ENCODE measurements at places on chromosomes 16 and 17.

DNA sequence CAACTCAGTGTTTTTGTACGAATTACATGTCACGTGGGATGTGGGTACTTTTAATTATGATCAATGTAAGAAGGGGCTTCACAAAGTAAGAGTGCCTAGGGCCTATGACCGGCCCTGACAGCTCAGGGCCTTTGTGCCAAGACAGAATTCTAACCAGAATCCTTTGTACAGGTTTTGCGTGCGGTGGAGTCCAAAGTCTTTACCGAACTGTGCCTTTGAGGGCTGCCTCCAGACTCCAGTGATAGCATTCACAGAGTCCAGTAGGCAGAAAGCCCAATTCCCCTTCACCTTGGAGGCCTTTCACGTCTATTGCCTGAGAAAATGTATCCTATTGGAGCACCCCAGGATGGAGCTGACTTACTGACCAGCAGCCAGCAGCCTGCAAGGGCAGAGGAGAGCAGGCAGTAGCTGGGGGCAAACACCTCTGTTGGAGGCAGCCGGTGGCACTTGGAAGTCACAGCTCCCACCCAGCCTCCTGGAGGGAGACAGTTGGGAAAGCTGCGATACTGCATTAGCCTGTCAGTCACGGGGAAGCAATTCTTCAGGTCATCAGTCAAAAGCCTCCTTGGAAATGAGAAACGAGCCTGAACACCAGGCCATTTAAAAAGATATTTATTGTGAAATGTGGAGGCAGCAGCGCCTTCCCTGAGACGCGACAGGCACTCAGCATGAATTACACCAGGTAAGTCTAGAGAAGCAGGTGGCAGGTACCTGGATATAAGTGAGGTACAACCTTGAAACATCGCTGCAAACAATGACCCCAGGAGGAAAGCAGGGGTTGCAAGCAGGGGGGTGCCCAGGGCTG is 98.1 kb upstream of the CDYL2 start:
- H3K36me3 ChIP-seq, result no peaks in the 10 kb centered on the region
- H3K27ac ChIP-seq, result no peak overlapping the region
- H3K27me3 ChIP-seq, result peaks cover 12% of the 10 kb centered on the region
- H3K4me3 ChIP-seq, result no peak overlapping the region
- no peaks in the 10 kb centered on the region for H3K4me1 ChIP-seq

DNA sequence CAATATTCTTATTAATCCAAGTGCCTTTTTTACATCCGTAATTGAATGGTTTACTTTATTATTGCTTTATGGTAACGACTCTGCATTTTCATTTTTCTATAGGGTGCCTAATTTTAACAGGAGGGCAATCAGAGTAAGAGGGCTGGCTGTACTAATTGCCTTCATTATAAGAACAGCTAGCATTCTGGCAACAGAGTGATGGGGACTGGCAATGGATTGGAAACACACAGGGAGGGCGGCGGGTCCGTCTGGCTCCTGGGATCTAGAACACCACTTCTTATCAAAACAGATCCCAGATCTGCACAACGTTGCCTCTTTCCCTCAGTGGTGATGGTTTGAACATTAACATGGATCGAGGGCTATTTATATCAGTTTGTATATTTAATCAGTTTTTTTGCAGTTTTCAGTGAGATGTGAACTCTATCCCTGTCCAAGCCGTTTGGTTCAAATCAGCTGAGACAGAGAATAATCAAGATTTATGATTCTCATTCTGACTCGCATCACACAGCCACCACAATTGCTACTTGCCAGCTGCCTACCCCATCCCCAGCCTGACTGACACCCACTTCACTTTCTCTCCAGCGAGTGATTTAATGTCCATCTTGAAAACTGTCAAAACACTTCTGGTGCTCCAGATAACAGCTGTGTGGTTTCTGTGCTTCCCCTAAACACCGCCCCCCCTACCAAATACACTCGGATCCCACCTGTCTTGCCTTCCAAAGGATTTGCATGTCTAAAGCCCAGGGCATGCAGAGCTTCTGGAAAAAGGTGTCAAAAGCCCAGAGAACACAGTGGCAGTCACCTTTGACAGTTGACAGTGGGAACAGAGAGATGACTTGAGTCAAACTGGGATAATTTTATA is 327.9 kb downstream of the HS3ST4 start:
- no peak overlapping the region for H3K4me3 ChIP-seq
- DNase-seq, result no peak
- H3K36me3 ChIP-seq, result peaks cover 4% of the 10 kb centered on the region
- peaks cover 15% of the 10 kb centered on the region for H3K4me1 ChIP-seq
- H3K27me3 ChIP-seq, result peaks cover 2% of the 10 kb centered on the region

DNA sequence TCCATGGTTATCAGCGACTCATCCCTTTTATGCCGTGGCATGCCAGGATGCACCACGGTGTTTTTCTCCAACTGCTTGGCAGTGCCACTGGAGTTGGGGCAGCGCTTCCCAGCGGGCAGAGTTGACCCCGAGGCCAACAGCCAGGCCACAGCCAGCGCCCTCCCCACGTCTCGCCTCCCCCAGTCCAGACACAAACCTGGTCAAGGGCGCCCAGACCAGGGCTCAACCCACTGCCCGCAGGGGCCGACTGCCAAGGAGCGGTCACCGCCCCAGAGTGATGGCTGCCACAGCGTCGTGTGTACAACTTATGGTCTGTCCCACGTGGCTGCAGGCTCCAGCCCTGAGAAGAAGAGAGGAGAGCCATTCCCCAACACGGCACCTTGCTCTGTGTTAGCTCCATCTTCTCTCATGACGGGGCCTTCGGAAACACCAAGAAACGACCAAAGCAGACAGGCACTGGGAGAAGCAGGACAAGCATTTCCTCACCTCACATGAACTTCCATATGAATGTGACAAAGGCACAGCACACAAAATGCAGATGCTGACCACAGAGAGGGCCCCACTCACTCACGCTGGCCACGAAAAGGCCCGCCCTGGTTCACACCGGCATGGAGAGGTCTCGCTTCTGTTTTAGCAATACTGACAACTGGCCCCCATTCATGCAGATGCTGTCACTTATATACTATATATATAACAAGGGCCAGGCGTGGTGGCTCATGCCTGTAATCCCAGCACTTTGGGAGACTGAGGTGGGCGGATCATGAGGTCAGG is 27.0 kb downstream of the AXIN1 start:
- no peak overlapping the region for H3K27ac ChIP-seq
- H3K4me1 ChIP-seq, result peaks cover 21% of the 10 kb centered on the region
- H3K36me3 ChIP-seq, result peaks cover 5% of the 10 kb centered on the region
- H3K4me3 ChIP-seq, result no peak overlapping the region
- peaks cover 4% of the 10 kb centered on the region for H3K27me3 ChIP-seq

DNA sequence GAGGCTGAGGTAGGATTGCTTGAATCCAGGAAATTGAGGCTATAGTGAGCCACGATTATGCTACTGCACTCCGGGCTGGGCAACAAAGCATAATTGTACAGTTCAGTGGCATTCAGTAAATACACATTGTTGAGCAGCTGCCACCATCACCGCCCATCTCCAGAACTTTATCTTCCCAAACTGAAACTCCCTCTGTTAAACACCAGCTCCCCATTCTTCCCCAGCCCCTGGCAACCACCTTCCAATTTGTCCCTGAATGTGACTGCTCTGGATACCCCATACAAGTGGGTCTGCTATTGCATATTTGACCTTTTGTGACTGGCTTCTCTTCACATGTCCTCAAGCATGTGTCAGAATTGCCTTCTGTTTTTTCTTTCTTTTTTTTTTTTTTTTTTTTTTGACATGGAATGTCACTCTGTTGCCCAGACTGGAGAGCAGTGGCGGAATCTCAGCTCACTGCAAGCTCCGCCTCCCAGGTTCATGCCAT is 2.9 kb downstream of the RPL38 start:
- peaks cover 45% of the 10 kb centered on the region for H3K36me3 ChIP-seq
- H3K4me1 ChIP-seq, result peaks cover 70% of the 10 kb centered on the region
- DNase-seq, result no peak
- no peak overlapping the region for H3K27ac ChIP-seq
- peak overlapping the region; percentile 61 for H3K4me3 ChIP-seq

GRCh38 chr17:33498069-33498468 is 205.0 kb upstream of the ASIC2 start:
- H3K4me3 ChIP-seq, result no peak overlapping the region
- H3K4me1 ChIP-seq, result peaks cover 23% of the 10 kb centered on the region
- peaks cover 16% of the 10 kb centered on the region for H3K27me3 ChIP-seq
- H3K36me3 ChIP-seq, result no peaks in the 10 kb centered on the region
- H3K27ac ChIP-seq, result no peak overlapping the region

DNA sequence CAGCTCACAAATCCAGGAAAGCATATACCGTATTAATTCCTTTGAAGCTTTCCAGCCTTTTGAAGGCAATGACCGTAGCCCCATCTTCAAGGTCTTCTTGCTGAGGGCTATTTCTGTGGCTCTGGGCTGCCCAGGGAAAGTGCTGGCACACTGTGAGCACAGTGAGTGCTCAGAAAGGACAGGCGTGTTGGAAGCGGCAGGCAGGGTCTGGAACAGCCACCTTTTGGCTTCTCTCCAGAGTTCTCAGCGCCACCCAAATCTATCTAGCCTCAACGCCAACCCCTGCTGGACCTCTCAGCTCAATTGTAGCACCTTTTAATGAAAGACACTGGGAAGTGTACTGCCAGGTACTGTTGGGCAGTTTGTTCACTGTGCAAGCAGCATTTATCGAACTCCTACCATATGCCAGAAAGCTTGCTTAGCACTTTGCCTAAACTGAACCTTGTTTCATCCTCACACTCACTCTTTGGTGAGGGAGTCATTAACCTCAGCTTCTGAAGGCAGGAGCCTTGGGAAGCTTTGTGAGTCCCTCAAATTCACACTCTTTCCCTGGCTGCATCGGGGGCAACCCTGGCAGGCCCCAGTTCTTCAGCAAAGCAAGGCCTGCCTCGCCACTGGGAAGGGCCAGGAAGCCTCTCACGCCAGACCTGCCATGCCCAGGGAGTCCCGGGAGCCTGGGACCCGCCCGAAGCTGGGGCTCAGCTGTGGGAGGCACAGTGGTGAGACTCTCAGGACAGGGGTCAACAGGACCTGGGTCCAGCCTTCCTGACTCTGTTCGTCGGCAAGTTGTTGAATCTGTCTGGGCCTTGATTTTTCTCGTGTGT is 13.5 kb upstream of the CIBAR2 start:
- no peak overlapping the region for H3K4me3 ChIP-seq
- H3K4me1 ChIP-seq, result peaks cover 44% of the 10 kb centered on the region
- no peak overlapping the region for H3K27ac ChIP-seq
- no peak for DNase-seq
- no peaks in the 10 kb centered on the region for H3K36me3 ChIP-seq

DNA sequence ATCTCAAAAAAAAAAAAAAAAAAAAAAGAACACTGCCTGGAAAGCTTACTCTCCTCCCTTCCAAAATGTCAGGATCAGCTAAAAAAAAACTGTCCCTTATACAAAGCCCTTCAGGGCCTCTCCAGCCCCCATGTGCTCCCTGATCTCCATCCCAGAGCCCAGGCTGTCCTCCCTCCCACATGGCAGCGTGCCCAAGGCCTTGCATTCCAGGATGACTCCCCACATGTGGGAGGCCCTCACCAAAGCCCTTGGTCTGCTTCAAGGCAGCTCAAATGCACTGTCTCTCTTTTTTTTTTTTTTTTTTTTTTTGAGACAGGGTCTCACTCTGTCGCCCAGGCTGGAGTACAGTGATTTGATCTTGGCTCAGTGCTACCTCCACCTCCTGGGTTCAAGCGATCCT is 2.3 kb downstream of the FDXR start:
- H3K27me3 ChIP-seq, result peaks cover 4% of the 10 kb centered on the region
- DNase-seq, result no peak

- H3K4me1 ChIP-seq, result no peaks in the 10 kb centered on the region
- H3K27ac ChIP-seq, result no peak overlapping the region
- H3K36me3 ChIP-seq, result no peaks in the 10 kb centered on the region
Observed at GRCh38 chr16:47829850-47830600, 325.8 kb downstream of the ABCC12 start.

GRCh38 chr17:50210240-50211225 is 9.1 kb upstream of the COL1A1 start:
- peak; percentile 60 for DNase-seq
- H3K36me3 ChIP-seq, result no peaks in the 10 kb centered on the region
- peaks cover 97% of the 10 kb centered on the region for H3K4me1 ChIP-seq
- peak overlapping the region; percentile 97 for H3K27ac ChIP-seq
- peaks cover 14% of the 10 kb centered on the region for H3K27me3 ChIP-seq

- peaks cover 87% of the 10 kb centered on the region for H3K27me3 ChIP-seq
- H3K36me3 ChIP-seq, result no peaks in the 10 kb centered on the region
- no peak overlapping the region for H3K4me3 ChIP-seq
- no peak overlapping the region for H3K27ac ChIP-seq
- no peaks in the 10 kb centered on the region for H3K4me1 ChIP-seq
- DNase-seq, result no peak
Observed at GRCh38 chr17:6843241-6843880, 11.8 kb upstream of the TEKT1 start.

DNA sequence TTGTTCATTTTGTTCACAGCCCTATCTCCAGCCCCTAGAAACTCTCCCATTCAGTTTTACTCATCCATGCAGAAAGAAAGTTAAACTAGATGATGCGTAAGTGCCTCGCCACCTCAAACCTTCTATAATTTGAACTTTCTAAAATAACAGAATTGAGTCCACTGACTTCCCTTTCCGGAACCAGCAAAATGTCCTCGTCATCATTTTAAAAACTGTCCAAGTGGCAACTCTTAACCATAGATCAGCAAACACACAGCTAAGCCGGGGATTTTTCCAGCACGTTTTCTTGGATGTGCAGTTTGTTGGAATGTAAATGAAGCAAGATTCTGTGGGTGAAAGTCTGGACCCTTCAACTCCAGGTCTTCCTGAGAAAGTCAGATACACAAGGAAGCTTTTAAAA is 369.7 kb upstream of the ERCC4 start:
- no peak overlapping the region for H3K4me3 ChIP-seq
- no peaks in the 10 kb centered on the region for H3K27me3 ChIP-seq
- no peak for DNase-seq
- no peaks in the 10 kb centered on the region for H3K36me3 ChIP-seq

DNA sequence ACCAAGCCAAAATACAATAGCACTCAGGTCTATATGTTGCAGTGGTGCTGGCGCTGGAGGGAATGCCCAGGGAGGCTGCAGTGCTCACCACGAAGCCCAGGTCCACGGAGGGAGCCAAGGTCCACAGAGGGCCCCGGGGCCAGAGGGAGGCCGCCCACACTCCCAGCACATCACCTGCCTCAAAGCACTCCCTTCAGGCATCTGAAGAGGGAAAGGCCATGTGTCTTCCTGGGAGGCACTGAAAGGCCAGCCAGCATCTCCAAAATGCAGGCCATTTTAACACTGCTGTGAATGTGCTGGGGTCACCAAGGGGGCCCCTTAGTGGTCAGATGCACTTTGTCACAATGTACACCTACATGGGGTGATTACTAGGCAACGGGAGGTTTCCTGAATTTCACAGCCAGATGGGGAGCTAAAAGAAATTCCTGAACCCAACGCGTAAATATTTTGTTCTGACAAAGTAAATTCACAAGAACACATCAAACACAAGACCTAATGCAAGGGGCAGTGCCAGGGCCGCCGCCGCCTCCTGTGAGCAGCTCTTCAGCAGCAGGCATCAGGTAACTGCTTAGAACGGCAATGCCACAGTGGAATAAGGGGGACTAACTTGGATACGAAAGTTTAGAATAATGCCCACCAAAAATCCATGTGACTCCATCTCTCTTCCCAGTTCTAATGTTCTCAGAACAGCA is 42.8 kb downstream of the USP22 start:
- H3K4me3 ChIP-seq, result no peak overlapping the region
- DNase-seq, result no peak
- peak overlapping the region; percentile 16 for H3K27ac ChIP-seq

GRCh38 chr17:79811868-79812352 is 15.0 kb upstream of the CBX8 start:
- no peak for DNase-seq
- no peaks in the 10 kb centered on the region for H3K36me3 ChIP-seq
- H3K4me1 ChIP-seq, result peaks cover 37% of the 10 kb centered on the region
- peak overlapping the region; percentile 77 for H3K4me3 ChIP-seq
- H3K27ac ChIP-seq, result no peak overlapping the region

Measured in nephron progenitor cell (in vitro differentiated cells).